ENCODE measurements at places on chromosomes 13 and 19.
A peak's percentile ranks its signal among the peaks of the same experiment; 100 is the strongest.

DNA sequence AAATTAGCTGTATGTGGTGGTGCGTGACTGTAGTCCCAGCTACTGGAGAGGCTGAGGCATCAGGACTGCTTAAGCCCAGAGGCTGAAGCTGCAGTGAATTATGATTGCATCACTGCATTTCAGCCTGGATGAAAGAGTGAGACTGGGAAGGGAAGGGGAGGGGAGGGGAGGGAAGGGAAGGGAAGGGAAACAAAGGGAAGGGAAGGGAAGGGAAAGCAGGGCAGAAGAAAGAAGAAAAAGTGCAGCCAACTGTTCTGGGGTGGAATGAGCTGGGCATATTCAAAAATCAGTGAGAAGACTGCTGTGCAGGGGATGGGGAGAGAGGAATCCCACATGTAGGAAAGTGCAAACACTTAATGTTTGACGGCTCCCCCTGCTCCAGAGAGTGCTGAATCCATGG is 905.5 kb downstream of the UQCRFS1 start:
- no peak for DNase-seq

GRCh38 chr13:50671497-50671850 is 172.0 kb downstream of the DLEU7 start:
- no peak for DNase-seq

DNA sequence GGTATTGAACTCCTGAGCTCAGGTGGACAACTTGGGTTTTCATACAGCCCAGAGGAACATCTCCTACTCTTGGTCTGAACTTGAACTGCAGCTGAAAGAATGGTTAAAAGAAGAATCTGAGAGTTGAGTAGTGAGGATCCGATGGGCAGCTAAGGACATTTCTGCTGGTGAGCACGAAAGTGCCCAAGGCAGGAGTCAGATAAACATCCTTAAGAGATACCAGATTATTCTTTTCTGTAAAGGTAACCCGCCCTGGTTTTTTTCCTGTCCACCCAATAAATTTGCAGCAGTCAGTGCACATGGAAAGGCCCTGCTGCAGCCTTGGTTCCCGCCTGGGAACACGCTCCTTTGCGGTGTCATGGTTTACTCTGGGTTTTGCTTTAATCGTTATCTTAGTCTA is 78.4 kb upstream of the ARHGEF7 start:
- no peak for DNase-seq

GRCh38 chr19:18477042-18477779 is 39.3 kb upstream of the ISYNA1 start:
- no peak for DNase-seq

- no peak for DNase-seq
Measured at GRCh38 chr13:57734306-57734705, 102.8 kb downstream of the PCDH17 start.

GRCh38 chr13:88294368-88294767 is 623.2 kb downstream of the SLITRK5 start:
- DNase-seq, result no peak

DNA sequence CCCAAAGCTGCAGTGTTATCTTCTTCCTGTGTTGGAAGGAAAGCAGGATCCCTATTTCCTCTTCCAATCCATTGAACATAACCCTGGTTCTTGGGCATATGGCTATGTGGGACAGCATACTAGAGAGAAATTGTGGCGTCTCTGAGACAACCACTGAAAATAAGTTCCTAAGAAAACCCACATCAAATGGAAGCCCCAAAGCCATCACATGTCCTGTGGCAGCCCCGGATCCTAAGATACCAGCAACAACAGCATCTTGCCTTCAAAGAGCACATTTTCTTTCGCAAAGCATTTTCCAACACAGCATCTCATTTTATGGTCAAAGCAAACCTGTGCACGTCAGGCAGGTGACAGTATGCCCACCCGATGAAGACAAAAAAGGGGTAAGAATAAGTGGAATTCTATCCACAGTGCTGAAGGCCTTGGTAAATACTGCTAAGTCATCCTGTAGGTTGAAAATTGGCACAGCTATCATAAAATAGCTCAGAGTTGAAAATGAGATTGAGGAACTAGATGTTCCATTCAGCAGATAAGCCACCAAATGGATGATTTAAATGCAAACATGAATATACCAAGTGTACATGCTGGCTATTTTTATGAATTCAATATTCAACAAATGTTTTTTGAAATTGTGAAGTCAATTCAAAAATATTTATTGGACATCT is 232.2 kb downstream of the DLEU7 start:
- DNase-seq, result no peak

GRCh38 chr13:27476943-27477703 is 26.8 kb upstream of the MTIF3 start:
- DNase-seq, result peak; percentile 95

DNA sequence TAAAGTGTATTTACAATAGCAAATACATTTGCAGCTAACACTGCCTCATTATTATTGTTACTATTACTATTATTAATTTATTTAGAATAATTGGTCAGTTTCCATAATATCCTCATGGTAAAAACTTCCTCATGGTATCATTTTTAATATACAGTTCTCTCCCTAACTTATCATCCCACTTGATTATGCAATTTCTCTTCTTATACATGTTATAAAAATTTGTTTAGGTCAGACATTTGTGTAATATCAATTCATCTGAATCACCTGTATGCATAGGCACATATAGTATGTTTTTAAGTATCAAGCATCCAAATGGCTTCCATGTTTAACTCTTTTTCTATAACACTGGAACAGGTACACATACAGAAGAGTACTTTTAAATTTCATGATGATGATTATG is 210.8 kb upstream of the STARD13 start:
- no peak for DNase-seq

GRCh38 chr19:35042954-35043604 is 1.6 kb downstream of the HPN start:
- no peak for DNase-seq

- DNase-seq, result no peak
Measured at GRCh38 chr19:53871454-53871853, 3.8 kb downstream of the MYADM start.

- DNase-seq, result no peak
Measured at GRCh38 chr13:112113851-112114250, 46.9 kb downstream of the SOX1 start.

GRCh38 chr19:49430172-49430677 is 5.0 kb downstream of the GFY start:
- DNase-seq, result no peak

All from NCI-H526 treated with DMSO at 0.1 percent for 48 hours (cell line).